ENCODE measurements at places on chromosomes 7 and 10.

- H3K27ac ChIP-seq: no peak overlapping the region
- no peak overlapping the region for H3K4me3 ChIP-seq
- no peak for DNase-seq
Observed at GRCh38 chr10:10624567-10624962, 393.1 kb upstream of the CELF2 start.

GRCh38 chr10:89655722-89656121, 10.7 kb upstream of the PANK1 start:
- no peak overlapping the region for H3K27ac ChIP-seq
- no peak for DNase-seq
- no peaks in the 10 kb centered on the region for H3K27me3 ChIP-seq
- no peaks in the 10 kb centered on the region for H3K36me3 ChIP-seq

- no peaks in the 10 kb centered on the region for H3K27me3 ChIP-seq
- no peak overlapping the region for H3K4me3 ChIP-seq
- DNase-seq: no peak
- no peaks in the 10 kb centered on the region for H3K4me1 ChIP-seq
- no peak overlapping the region for H3K27ac ChIP-seq
Observed at GRCh38 chr10:87550741-87551140, 46.0 kb downstream of the MINPP1 start.

DNA sequence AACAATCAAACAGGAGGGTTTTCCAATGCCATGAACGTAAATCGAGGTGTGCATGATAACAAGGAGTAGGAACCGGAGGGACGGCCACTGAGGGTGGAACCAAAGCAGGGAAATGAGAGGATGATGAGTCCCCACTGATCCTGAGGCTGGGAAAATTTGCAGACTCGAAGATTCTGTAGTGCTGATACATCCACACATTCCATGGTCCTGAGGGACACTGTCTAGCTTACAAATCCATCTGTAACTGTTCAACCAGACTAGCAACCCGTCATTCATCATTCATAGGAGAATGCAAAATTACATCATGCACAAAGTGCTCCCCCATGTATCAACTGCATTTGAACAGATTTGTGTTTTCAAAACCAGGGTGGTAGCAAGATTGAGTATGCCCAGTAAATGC, 189.7 kb downstream of the PTPRN2 start:
- no peaks in the 10 kb centered on the region for H3K27me3 ChIP-seq
- no peak overlapping the region for H3K4me3 ChIP-seq
- no peaks in the 10 kb centered on the region for H3K36me3 ChIP-seq

GRCh38 chr7:18087026-18087686, 59.5 kb upstream of the PRPS1L1 start:
- no peak for DNase-seq
- no peak overlapping the region for H3K27ac ChIP-seq
- H3K4me3 ChIP-seq: peak overlapping the region; percentile 49

DNA sequence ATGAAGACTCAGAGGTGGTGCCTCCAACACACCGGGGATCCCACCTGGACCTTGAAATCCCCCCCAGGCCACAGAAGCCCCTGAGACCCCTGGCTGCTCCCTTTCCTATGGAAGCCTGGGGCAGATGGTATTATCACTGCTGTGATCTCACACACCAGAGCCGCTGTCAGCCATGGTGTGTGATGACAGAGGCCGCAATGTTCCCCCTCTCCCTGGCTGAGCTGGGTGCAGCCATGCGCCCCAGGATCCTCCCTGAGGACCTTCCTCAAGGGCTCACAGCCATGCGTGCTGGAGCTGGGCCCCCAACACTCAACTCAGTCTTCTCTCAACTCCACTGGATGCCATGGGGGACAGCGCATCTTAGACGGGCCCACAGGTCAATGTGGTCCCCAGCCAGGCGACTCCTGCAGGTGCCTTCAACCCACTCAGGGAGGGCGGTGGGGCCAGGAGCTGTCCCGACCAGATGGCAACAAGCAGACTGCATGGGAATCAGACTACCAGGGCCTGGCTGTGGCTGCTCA, 44.9 kb downstream of the VIPR2 start:
- H3K4me3 ChIP-seq: no peak overlapping the region
- H3K27ac ChIP-seq: no peak overlapping the region
- no peak for DNase-seq
- no peaks in the 10 kb centered on the region for H3K27me3 ChIP-seq
- peaks cover 2% of the 10 kb centered on the region for H3K4me1 ChIP-seq

DNA sequence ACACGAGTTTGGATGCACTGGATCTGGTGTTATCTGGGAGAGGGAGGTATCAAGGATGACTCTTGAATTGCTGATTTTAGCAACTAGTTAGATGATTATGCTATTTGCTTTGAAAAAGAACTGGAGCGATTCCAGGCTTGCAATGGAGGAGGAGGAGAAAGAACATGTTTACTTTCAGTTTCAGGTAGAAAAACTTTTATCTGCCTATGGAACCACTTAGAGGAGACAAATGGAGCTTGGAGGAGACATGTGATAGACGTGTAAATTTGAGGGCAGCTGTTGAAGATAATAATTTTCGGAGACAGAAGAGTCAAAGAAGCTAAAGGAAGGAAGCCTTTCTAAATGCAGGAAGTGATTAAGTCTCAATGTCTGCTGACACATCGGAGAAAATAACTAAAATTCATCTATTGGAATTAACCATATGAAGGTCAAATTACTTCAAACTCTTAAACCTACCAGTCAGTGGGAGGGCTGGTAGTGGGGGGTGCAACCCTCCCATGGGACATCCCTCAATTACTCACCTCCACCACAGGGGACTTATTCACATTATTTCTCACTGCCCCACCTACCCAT, 56.4 kb upstream of the GNAI1 start:
- H3K27me3 ChIP-seq: no peaks in the 10 kb centered on the region
- H3K36me3 ChIP-seq: no peaks in the 10 kb centered on the region
- peak; percentile 86 for DNase-seq
- H3K4me1 ChIP-seq: peaks cover 11% of the 10 kb centered on the region
- peak overlapping the region; percentile 45 for H3K27ac ChIP-seq
- peak overlapping the region; percentile 27 for H3K4me3 ChIP-seq

Data from A673 (cell line).